Activated CD4-positive, alpha-beta T cell treated with anti-CD3 and anti-CD28 coated beads, Interleukin-2, amount 10 ng/mL, durations not matched to agents 24 days and 14 days (primary cell): ENCODE measurements at places on chromosomes 11 and 22. TPM values are rescaled to one million over a fixed set of nuclear protein-coding genes. Genes with fewer than 3 reads are reported as not detected.

ST3GAL4 gene
- 12.3 and 13.3 TPM in 2 replicates for total RNA-seq

RRAS2 gene
- total RNA-seq, result 78.9 and 80.6 TPM in 2 replicates

SCGB1D2 gene
- total RNA-seq, result not detected in 2 replicates

C11orf97 gene
- not detected in 2 replicates for total RNA-seq

NAALAD2 gene
- total RNA-seq, result not detected in 2 replicates

PTPRCAP gene
- total RNA-seq, result 85.1 and 90.3 TPM in 2 replicates

PGM2L1 gene
- total RNA-seq, result 4.7 and 4.9 TPM in 2 replicates

TEX54 gene
- 0.79 and 2.0 TPM in 2 replicates for total RNA-seq

PRDX5 gene
- 98.0 and 104 TPM in 2 replicates for total RNA-seq

OR6T1 gene
- not detected in 2 replicates for total RNA-seq

EFCAB6 gene
- total RNA-seq, result 0.23 TPM in 1 of 2 replicates, not detected in the other

ADM2 gene
- 3.0 and 3.2 TPM in 2 replicates for total RNA-seq

LYVE1 gene
- not detected in 2 replicates for total RNA-seq

GDPD4 gene
- total RNA-seq, result not detected in 2 replicates

ANGPTL5 gene
- total RNA-seq, result not detected in 2 replicates

ZBTB44 gene
- 33.1 and 36.0 TPM in 2 replicates for total RNA-seq

CD3E gene
- total RNA-seq, result 571 TPM in 2 replicates

STK33 gene
- total RNA-seq, result 0.57 and 0.63 TPM in 2 replicates

HSPB2 gene
- not detected in 2 replicates for total RNA-seq

SNX32 gene
- total RNA-seq, result 1.2 and 2.1 TPM in 2 replicates

SMTNL1 gene
- total RNA-seq, result not detected in 2 replicates

PHLDB1 gene
- 1.3 and 1.7 TPM in 2 replicates for total RNA-seq

HEPN1 gene
- total RNA-seq, result not detected in 2 replicates

SPCS2 gene
- total RNA-seq, result 154 and 169 TPM in 2 replicates

POU2AF2 gene
- 0.44 TPM in 1 of 2 replicates, not detected in the other for total RNA-seq

MRGPRG gene
- total RNA-seq, result not detected in 2 replicates

CCDC73 gene
- total RNA-seq, result not detected in 2 replicates

CASP12 gene
- total RNA-seq, result not detected in 2 replicates

VSIG2 gene
- 0.23 TPM in 1 of 2 replicates, not detected in the other for total RNA-seq

CHRNA10 gene
- total RNA-seq, result 2.0 and 2.7 TPM in 2 replicates

MRGPRX3 gene
- not detected in 2 replicates for total RNA-seq

LIF gene
- total RNA-seq, result 509 and 511 TPM in 2 replicates

SCGB2A2 gene
- not detected in 2 replicates for total RNA-seq
